ENCODE measurements at places on chromosomes 3 and 15.
A peak's percentile ranks its signal among the peaks of the same experiment; 100 is the strongest.

GRCh38 chr15:64997745-64998375 lies 8.1 kb upstream of the SPG21 start:
- no peak for DNase-seq

GRCh38 chr3:35785234-35785888 lies 146.0 kb downstream of the ARPP21 start:
- DNase-seq, result no peak

DNA sequence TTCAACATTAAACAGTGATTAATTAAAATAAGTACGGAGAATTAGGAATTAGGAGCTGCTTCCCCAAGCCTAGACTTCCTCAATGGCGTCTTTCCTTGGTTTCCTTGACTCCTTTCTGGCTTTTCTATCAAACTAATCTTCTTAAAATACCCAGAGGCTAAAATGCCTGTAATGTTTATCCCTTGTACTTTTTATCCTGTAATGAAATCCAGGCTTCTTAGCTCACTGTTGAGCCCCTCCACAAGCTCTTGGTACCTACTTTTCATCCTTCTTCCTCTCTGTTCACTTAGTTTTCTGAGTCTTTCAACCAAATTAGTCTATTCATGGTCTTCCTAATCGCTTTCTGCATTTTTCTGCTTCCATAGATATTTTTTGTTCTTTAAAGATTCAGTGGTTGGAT lies 6.9 kb upstream of the UBE2E1 start:
- DNase-seq, result no peak

- DNase-seq, result peak; percentile 94
These were observed 9.2 kb upstream of the SEMA4B start for GRCh38 chr15:90191794-90192509.

GRCh38 chr3:181711325-181712135 lies at the start of gene SOX2:
Gene SOX2 (plus strand): TSS chr3:181711925. CDS start chr3:181712361, 436 bp downstream.
- DNase-seq, result peak; percentile 95

GRCh38 chr3:45874677-45875346 lies 11.5 kb upstream of the CCR9 start:
- no peak for DNase-seq

- no peak for DNase-seq
These were observed 34.5 kb upstream of the CHST2 start for GRCh38 chr3:143084856-143085731.

DNA sequence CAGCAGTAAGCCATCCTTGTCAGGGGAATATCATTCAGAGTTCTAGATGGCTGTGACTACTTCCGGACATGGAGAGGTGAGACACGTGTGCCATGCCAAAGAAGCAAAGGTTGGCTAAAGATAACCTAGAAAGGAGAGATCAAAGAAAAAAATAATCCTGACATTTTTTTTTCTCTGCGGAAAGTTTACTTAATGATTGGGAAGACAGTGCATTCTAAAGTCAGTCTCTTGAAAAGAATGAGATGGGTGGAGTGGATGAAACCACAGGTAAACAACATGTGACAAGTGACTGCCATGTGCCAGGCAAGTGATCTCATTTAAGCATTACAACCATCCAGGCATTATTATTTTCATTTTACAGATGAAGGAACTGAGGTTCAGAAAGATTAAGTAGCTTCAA lies 436.6 kb downstream of the SOX2 start:
- DNase-seq, result no peak

GRCh38 chr3:172877011-172877410 lies 126.5 kb downstream of the ECT2 start:
- no peak for DNase-seq

DNA sequence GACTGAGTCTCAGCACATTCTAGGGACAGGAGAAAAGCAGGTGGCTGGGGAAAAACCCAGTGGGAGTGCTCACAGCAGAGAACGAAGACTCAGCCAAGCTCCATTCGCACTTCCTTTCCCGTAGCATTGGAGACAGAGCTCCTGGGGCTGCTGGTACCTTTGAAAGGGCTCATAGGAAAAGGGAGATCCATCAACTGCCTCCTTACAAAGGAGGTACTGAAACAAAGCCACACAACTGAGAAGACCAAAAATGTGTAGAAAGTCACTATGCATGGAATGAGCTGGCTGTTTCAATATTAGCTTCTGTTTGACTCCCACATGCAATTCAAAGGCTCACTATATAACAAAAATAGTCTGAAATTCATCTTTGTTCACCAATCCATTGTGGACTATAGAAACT lies 16.9 kb downstream of the STIMATE start:
- DNase-seq, result no peak

GRCh38 chr3:169552533-169552932 lies 111.0 kb downstream of the MECOM start:
- DNase-seq, result no peak

- no peak for DNase-seq
These were observed 265.1 kb downstream of the CTNNB1 start for GRCh38 chr3:41464401-41464800.

GRCh38 chr3:52248165-52248541 lies 2.6 kb downstream of the PPM1M start:
- DNase-seq, result no peak

DNA sequence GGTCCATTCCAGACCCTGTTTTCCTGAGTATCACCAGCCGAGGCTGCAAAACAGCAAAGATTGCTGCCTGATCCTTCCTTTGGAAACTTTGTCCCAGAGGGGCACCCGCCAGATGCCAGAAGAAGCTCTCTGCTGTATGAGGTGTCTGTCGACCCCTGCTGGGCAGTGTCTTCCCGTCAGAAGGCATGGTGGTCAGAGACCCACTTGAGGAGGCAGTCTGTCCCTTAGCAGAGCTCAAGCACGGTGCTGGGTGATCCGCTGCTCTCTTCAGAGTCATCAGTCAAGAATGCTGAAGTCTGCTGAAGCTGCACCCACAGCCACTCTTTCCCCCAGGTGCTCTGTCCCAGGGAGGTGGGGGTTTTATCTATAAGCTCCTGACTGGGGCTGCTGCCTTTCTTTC lies 1121.2 kb downstream of the NSUN3 start:
- no peak for DNase-seq

DNA sequence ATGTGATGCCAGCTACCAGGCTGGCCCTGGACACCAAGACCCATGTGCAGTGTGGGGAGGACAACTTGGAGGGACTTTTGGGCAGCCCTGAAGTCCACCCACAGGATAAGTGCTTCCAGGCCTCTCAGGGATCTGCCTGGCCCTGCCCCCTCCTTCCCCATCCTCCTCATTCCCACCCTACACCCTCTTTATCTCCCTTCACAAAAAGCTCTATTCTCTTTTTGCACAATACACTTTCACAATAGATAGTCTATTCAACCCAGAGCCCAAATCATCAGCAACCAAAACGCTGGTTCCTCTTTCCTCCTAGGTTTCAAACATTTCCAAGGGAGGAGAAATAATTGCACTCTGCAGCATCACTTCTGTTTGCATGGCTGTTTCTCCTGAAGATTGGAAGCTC lies 7.8 kb upstream of the ZNF710 start:
- DNase-seq, result peak; percentile 91

DNA sequence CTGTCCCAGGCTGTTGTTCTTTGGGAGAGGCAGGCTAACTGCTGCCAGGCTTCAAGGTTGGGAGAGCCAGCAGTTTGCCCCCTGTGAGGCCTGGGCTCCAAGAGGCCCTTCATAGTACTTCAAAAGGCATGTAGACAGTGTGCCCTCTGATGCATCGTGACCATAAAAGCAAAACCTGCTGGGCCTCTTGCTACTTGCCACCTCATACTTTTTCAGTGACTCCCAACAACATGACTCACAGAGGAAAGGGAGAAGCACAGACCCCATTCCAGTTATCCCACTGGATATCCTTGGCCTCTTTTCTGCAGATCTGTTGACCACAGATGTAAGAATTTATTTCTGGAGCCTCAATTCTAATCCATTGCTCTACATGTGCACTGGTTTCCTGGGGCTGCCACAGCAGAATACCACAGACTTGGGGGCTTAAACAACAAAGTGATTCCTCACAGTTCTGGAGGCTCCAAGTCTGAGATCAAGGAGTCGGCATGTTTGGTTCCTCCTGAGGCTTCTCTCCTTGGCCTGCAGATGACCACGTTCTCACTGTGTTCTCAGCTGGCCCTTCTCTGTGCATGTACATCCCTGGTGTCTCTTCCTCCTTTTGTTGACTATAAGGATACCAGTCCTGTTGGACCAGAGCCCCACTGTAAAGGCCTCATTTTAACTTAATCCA lies 8.9 kb upstream of the NSMCE3 start:
- no peak for DNase-seq

GRCh38 chr3:178060407-178060806 lies 475.8 kb upstream of the KCNMB2 start:
- no peak for DNase-seq

DNA sequence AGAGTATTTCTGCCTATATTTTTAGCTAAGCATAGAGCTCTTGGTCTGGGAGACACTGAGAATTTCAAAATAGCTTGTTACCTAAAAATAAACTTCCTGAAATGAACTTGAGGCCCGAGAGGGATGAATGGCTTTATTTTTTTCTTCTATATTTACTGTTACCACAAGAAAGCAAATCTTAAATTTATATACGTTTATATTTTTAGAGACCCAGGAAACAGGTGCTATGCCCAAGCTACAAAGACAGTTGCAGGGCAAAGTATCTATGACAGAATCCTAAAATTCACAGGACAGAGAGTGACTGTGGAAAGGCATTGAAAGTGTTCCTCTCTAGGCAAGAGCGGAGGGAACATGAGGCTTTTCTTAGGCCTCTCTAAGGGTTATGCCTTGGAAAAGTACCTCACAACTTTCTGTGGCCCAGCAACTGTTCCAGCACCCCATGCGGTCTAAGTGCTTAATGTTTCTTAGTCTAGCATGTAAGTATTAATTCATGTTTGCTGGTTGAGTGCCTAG lies 36.5 kb downstream of the TGFBR2 start:
- DNase-seq, result no peak

- no peak for DNase-seq
These were observed 761.0 kb upstream of the ARRDC4 start for GRCh38 chr15:97199393-97200051.

GRCh38 chr3:151146071-151146730 lies 56.8 kb downstream of the GPR171 start:
- peak; percentile 87 for DNase-seq

DNA sequence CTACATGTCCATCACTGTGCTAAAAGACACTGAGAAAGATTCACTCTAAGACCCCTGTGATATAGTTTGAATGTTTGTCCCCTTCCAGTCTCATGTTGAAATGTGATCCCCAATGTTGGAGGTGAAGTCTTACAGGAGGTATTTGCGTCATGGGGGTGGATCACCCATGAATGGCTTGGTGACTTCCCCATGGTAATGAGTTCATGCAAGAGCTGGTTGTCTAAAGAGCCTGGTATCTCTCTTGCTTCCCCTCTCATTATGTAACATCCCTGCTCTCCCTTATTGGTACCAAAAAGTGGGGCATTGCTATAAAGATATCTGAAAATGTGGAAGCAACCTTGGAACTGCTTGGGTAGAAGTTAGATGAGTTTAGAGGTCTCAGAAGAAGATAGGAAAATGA lies 32.2 kb upstream of the FAM174B start:
- DNase-seq, result no peak

DNA sequence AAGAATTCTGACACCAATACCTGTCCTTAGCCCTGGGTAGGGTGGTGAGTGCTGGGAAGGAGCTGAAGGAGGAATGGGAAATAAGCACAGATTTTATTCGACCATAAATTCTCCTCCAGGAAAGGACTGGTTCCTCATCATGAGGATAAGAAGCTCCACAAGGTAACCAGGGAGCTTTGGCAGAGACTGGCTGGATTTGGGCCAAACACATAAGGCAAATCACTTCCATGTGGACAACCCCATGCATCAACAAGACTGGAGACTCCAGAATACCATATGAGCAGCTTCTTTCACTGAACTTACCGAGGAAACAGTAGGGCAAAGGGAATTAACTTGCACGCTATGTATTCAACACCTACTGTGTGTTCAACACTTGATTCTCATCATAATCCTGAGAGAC lies 312.5 kb downstream of the NTRK3 start:
- no peak for DNase-seq

- no peak for DNase-seq
These were observed 7.5 kb downstream of the CMTM7 start for GRCh38 chr3:32399030-32399620.

DNA sequence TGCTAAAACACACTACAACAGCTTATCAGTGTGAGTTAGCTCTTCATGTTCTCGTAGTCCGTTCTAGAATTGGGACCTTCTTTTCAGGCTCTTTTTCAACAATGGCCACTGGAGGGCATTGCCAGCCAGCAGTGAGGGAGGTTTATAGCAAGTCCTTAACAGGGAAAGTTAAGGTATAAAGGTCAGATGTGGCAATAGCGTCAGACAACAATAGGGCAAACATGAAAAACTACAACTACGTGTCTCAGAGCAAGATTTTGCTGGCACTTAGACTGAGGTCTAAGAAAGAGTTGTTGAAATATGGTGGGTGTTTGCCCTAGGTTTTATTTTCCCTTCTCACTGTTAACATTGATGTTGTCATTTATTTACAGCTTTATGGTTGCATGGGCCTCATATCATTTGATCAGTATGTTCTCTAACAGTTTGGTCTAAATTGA lies 161.4 kb downstream of the GMNC start:
- DNase-seq, result peak; percentile 56

GRCh38 chr15:63256433-63257274 lies 20.8 kb upstream of the APH1B start:
- no peak for DNase-seq

DNA sequence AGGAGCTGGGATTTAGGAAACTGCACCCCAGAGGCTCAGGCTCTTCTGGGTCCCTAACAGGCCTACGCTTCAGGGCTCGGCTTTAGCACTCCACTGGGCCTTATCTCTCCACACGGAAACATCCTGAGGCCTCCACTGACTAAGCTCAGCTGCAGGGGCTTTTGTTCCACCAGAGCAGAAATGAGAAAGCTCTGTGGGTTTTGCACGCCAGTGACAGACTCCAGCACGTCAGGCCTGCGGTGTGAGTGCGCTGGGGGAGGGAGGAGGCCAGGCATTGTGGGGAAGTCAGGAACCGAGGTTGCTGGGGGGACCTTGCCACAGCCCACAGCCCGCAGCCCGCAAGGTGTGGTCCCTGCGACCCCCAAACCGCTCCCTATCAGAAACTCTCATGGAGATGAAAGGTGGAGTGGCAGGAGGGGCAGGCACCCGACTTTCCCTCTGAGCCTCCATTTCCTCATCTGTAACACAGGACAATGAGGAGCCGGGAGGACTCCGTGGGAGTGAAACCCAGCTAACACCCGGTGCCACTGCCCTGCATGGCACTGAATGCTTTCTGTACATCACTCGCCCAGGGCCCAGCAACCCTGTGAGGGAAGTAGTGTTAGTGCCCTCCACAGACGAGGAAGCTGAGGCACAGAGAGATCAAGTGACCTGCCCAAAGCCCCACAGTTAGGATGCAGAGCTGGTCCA lies 106.5 kb downstream of the TPRA1 start:
- DNase-seq, result no peak

- DNase-seq, result no peak
These were observed 353.4 kb downstream of the FEZF2 start for GRCh38 chr3:62019906-62020305.

DNA sequence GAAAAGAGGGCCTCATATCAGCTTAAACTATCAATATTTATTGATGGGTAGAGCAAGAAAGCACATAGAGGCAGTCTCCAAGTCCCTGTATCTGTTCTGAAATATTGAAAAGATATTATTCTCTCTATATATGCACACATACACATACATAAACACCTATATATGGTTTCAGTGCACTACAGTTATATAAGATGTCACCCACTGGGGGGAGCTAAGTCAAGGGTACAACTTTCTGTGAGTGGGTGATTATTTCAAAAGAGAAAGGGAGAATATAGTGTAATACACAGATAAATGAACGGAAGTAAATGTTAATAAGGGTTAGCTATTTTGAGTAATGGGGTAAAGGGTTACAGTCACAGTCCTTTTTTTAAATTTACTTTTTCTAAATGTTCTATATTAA lies 8.8 kb downstream of the SNTN start:
- DNase-seq, result no peak

Data from pons (tissue), 1 donor.